ENCODE measurements at places on chromosomes 11 and 22.

DNA sequence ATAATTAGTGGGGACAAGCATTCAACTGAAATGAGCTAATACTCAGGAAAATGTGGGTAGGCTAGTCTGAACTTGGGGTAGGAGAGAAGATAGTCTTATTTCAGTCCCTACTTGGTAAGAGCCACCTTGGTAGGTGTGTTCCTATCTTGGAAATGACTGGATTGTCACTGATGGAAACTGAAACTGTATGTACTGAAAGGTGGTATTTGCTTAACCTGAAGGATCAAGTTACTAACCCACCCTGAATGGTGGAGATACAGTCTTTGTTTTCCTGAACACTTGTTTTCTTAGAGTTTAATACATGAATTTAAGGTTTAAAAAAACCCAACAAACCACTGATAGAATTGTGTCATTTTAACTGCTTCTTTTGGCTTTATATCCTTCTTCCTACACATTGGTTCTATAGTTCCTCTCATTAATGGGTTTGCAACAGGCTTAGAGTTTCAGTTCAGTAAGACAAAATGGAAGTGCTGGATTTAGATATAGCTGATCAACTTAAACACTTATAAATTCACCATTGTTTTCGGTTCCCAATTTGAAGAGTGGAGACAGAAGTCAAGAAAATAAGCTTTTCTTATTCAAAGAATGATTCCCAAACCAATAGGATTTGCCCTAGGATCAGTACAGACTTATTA lies 4.2 kb downstream of the FAR1 start:
- DNase-seq: no peak

- DNase-seq: no peak
Observed at GRCh38 chr11:76026281-76026680, 180.0 kb downstream of the WNT11 start.

- peak; percentile 26 for DNase-seq
Observed at GRCh38 chr11:101436511-101437142, 147.2 kb downstream of the TRPC6 start.

DNA sequence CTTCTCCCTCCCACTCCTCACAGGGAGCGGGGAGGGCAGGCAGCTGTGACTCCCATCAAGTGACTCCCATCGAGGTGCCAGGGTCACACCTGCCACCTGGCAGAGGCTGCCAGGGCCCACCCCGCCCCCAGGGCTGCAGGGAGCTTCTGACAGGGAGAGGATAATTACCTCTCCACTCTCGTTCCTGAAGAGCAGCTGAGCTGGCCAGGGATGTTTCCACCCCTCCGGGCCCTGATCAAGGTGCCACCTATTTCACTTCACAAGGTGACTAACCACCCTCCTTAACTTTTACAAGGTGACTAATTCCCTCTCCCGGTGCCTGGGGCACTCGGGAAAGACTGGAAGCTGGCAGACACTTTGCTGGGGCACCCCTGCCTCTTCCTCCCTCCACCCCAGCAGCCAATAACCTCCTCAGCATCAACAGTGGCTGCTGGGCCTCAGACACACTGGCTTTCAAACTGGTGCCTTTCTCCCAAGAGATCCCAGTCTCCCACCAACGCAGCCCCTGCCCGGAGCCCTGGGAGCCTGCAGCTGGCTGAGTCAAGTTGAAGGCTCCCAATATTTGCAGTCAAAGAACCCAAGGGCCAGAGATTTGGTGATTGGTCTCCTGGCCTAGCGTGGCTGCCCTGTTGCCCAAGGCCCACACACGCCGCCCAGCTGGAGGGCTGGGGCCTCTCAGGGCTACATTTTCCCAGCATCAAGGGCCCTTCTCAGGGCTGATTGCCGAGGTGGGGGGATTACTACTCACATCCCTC lies 22.0 kb upstream of the MYRF start:
- peak; percentile 94 for DNase-seq

GRCh38 chr11:100874203-100874602 lies 187.1 kb downstream of the ARHGAP42 start:
- no peak for DNase-seq

GRCh38 chr11:35304386-35304775 lies 115.0 kb downstream of the SLC1A2 start:
- DNase-seq: peak; percentile 56

- DNase-seq: no peak
Observed at GRCh38 chr11:42315846-42316245, 856.4 kb upstream of the LRRC4C start.

GRCh38 chr11:70420008-70420464 lies 21.7 kb downstream of the CTTN start:
- no peak for DNase-seq

GRCh38 chr11:94793822-94794221 lies 25.7 kb downstream of the AMOTL1 start:
- DNase-seq: no peak

DNA sequence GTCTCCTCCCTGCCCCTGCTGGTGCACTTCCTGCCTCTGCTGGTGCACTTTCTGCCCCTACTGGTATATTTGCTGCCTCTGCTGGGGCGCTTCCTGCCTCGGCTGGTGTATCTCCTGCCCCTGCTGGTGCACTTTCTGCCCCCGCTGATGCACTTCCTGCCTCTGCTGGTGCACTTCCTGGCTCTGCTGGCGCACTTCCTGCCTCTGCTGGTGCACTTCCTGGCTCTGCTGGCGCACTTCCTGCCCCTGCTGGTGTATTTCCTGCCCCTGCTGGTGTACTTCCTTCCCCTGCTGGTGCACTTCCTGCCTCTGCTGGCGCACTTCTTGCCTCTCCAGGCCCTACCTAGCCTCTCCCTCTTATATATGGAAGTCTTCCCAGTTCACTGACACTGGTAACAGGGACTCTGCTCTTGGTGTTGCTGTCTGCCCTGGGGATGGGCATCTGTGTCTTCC lies 10.1 kb downstream of the MTFP1 start:
- no peak for DNase-seq

DNA sequence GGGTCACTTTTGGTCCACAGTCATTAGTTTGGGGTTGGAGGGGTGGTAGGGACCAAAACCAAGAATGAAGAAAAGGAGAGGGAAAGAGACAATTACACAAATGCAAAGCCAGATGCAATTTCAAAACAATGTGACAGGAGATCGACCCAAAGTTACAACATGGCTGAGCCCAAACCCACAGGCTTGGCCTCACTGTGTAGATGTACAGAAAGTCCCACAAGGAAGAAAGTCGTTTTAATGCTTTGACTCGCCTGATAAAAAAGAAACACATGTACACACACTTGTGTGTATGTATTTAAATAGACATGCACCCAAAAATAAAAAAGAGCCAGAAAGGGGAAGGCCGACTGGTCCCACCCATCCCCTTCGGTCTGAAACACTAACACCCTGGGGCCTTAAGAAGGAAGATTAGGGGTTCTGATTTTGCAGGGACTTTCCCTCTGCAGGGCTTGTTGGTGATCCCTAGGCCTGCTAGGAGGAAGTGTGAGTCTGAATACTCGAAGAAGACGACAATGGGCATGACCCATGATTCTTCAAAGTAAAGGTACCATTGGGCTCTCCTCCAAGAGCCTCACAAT lies 104.1 kb downstream of the ETS1 start:
- DNase-seq: no peak

- DNase-seq: no peak
Observed at GRCh38 chr11:72005347-72006260, 6.9 kb downstream of the IL18BP start.

GRCh38 chr11:44561275-44561805 lies 4.1 kb upstream of the CD82 start:
- DNase-seq: no peak

- no peak for DNase-seq
Observed at GRCh38 chr11:60959431-60959830, 7.5 kb upstream of the SLC15A3 start.

- no peak for DNase-seq
Observed at GRCh38 chr11:34997952-34998528, 81.6 kb downstream of the PDHX start.

- DNase-seq: peak; percentile 46
Observed at GRCh38 chr11:126989942-126990715, 10.4 kb downstream of the KIRREL3 start.

DNA sequence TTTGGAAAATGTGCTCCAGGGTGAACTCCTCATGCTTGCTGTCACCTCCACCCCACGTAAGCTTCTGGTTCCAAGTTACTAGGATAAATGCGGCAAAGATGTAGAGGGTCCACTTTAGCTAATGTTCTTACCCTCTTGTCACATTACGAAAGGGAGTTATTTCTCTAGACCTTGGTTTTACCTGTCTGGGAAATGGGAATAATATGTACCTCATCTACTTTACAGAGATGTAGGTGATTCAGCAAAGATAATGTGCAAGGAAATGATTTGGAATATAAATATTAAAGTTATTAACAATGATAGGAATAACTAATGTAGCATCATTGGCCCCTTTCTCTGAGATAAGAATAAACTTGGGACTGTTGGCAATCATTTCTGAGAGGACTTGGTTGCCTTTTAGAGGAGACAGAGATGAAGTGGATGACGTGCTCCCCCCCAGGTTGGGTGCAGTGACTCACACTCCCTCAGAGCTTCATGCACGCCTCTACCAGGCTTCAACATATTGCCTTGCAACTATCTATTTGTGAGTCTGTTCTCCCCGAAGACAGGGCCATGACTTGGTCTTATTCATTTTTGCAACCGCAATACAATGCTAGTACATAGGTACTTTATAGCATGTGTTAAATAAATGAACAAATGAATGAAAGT lies 97.1 kb downstream of the ME3 start:
- no peak for DNase-seq

- DNase-seq: no peak
Observed at GRCh38 chr11:61123775-61124571, 21.7 kb downstream of the CD5 start.

GRCh38 chr11:34313099-34313517 lies 44.7 kb downstream of the ABTB2 start:
- no peak for DNase-seq

- no peak for DNase-seq
Observed at GRCh38 chr11:4699697-4700435, 2.2 kb upstream of the OR51E2 start.

DNA sequence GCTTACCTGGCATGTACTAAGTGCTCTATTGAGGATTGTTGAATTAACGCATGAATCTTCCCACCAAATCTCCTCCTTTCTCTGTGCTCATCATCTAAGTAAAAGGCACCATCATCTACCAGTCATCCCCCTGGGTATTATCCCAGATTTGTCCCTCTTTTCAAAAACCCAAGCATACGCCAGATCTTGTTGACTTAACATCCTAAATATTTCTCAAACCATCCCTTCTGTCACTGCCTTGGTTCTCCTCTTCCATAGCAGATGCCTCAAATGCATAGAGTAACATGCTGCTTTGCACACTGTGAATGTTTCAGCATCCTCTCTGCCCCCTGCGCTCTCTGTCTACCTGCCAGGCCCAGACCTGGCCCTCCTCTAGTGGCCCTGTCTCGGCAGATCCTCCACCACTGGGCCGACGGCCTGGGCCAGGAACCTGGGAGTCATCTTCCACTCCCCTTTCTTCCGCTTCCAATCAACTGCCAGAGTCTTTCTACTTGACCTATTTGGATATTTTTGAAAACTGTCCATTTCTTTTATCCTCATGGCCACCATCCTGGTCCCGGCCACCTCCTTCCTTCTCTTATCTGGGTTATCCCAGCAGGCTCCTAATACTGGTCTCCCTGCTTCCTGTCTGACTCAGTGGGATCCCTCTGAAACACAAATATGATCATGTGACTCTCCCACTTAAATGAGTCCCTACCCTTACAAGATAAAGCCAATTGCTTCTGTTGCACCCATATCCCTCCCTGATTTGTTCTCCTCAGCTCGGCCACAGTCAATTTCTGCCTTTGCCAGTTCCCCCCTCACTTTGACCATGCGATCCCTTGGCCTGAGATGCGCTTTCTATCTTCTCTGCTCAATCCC lies 3.4 kb upstream of the TAB1 start:
- no peak for DNase-seq

DNA sequence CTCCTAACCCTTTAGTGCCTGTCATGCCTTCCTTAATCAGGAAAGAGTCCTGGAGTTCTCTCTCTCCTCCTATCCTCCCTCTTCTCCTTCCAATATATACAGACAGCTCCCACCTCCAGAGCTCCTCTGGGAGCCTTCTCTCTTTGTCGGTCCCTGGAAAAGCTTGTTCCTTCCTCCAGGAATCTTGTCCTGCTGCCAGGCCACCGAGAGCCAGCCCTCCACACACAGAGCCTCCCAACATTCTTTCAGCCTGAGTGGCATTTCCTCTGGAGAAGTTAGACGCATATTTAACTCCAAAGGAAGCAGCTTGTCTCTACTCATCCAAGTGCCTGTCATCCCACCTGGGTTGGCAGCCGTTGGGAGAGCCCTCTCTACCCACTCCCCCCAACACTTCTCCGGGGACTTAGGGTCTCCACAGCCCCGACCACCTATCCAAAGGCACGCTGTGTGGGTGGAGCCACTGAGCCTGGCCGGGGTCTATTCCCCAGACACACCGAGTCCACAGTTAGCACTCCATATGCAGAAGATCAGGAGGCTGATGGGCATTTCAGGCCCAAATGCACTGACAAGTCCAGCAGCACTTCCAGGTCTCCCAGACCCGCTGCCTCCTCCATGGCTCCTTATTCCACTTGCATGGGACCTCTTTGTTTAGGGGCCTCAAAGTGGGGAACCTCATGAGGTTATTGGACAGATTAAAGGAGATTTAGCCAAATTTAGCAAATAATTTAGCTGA lies 31.1 kb downstream of the DKK3 start:
- no peak for DNase-seq

DNA sequence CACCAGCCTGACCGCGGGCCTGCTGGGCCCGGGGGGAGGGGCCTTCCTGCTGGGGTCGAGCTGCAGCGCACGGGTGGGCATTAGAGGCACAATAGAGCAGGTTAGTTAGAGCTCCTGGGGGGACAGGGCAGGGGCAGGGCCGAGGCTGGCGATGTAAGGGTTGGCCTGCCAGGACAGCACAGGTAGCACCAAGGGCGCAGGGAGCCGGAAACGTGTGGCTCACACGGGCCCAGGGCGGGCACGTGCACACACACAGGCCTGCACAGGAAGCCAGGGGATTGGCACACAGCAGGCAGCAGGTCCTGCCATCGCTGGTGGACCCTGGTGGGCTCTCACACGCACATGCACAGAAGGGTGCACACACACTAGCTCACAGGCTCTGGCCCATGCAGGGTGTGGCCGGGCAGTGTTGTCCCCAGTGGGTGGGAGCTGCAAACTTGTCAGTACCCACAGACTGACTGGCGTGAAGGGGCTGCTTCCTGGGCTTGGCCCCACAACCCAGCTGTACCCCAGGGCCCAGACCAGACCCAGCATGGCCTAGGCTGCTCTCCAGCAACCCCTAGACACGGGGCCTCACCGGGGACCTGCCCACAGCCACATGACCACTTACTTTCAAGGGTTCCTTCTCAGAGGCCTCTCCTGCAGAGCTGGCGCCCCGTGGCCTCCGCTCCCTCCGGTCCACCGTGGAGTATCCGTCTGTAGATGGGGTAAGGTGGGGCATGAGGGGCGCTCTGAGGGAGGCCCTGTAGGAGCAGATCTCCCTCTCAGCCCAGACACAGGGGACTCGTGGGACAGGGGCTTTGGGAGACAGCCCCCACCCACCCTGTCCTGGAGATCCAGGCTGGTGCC lies 29.9 kb upstream of the TXNRD2 start:
- DNase-seq: no peak

- no peak for DNase-seq
Observed at GRCh38 chr11:90330632-90331031, 107.8 kb upstream of the CHORDC1 start.

Measured in DMS153 (cell line).